Foreskin melanocyte (primary cell): ENCODE measurements at places on chromosomes 7 and 10.

GRCh38 chr10:98349508-98349922 is 65.5 kb downstream of the PYROXD2 start:
- no peak for DNase-seq

GRCh38 chr7:83410989-83411591 is 237.8 kb downstream of the SEMA3E start:
- DNase-seq, result peak; percentile 31

DNA sequence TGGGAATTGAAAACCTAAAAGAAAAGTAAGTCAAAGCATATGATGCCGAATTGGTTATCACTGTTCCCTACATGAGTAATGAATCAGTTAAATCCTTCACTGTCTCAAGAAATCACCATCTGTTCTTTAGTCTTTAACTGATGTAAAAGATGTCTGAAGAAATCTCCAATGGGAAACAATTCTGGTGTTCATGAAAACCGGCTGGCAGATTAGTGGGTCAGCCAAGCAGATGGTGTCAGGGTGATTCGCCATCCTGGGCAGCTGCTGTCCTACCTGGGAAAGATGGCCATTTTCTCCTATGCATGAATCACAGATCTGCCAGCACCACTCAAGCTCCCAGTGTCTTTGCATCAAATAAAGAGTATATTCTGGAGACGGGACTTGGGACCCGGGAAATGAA is 925.2 kb upstream of the GHITM start:
- DNase-seq, result no peak

DNA sequence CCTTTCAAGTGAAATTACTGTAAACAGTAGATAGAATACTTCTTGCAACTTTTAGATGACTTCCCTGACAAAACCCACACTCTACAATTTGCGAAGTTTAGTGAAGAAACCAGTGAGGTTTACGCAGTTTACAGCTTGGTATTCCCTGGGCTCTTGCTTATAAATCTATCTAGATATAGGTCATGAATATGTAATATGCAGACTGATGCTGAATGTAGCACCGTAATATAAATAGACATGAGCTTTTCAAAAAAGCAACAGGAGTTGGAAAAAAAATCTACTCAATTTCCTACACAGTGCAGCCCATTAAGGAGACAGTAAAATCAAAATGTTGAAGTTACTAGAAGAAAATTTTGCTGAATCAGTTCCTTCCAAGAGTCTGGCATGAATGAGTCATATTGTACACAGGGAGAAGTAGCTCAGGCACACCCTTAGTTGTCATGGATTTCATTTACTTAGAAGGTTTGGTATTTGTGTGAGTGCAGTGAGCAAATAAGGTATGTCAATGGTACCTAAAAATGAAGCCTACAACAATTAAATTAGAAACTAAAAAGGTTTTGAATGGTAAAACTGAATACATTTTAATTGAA is 67.7 kb upstream of the NEUROD6 start:
- DNase-seq, result peak; percentile 13

DNA sequence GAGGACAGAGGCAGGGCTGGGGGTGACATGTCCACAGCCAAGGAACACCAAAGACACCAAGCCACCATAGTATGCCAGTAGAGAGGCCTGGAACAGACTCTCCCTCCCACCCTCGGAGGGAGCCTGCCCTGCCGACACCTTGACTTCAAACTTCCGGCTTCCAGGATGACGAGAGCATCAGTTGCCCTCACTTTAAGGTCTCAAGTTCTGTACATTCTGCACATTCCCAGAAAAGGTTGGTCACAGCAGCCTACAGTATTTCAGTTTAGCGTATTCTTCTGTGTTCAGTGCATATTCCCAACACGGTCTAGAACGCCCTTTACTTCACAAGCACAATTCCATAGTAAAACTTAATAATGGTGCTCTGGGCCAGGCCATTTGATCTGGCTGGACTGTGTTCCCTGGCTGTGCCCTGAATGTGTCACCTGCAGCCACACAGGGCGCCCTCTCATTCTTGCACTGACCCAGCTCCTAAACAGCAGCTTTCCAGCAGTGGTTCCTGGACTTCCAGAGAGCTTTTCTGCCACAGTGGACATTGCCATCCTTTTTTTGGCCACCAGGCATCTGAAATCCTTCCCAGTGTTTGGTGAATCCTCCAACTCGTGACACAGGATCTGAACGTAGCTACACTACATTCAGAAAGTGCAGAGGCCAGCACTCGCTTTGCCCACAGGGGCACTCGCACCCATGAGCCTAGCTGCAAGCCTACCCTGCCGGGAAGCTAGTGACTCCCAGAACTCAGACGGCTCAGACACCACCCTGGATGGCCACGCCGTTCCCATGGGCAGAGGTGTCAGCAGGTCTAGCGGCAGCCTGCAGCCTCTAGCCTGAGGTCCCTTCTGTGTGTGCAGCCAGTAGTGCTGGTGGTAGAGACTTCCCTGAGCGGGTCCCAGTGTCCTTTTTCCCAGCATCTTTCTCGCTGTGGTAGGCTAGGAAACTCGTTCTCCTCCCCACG is 36.4 kb upstream of the INSIG1 start:
- DNase-seq, result no peak

- peak; percentile 24 for DNase-seq
These were observed 872.4 kb downstream of the LRMDA start for GRCh38 chr10:76303682-76304316.

- no peak for DNase-seq
These were observed 9.1 kb upstream of the EIF4H start for GRCh38 chr7:74164985-74165456.

- no peak for DNase-seq
These were observed 13.9 kb downstream of the TRPV5 start for GRCh38 chr7:142919656-142920055.

DNA sequence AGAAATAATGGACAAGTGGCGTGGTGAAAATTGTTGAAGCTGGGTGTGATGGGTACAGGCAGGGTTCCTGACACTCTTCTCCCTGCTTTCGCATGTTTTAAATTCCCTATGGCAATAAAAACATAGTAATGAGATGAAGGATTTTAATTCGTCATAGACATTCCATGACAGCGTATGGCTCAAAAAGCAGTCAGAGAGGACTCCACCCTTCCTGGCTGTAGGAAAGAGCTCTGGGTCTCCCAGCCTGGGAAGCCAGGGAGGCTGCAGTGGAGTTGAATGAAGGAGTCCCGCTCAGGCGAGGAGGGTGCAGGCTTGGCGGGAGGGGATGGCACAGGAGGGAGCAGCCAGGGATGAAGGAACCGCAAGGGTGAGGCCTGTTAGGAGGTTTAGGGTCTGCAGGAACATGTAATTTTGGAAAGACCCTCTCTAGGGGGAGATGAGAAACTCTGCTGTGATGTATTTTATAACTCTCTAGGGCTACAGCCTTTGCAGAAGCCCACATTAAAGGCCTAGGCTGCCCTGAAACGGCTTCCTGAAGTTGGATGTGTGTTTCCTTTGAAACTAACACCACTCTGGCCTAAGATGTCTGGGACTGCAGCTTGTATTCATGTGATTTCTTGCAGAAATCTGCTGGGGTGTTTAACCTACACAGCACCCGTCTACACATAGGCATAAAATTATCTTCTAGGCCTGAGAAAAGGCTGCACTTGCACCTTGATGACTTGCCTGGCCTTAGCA is 7.6 kb upstream of the LARP4B start:
- no peak for DNase-seq

DNA sequence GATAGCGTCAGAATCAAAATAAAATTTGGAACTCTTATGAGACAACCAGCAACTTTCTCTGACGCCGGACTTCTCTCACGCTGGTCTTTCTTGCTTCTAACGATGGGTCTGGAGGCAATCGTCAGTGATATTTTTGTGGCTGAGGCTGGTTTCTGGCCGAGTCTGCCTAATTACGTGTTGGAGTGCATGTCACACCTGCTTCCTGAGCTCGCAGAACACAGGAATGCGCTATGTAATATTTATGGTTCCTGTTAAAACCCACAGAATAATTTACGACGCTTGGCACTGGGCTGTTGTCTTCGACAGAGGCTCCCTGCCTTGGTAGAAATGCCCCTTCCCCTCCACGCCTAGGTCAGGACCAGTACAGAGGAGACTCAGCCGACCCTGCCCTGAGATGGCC is 64.9 kb downstream of the NPTX2 start:
- no peak for DNase-seq

DNA sequence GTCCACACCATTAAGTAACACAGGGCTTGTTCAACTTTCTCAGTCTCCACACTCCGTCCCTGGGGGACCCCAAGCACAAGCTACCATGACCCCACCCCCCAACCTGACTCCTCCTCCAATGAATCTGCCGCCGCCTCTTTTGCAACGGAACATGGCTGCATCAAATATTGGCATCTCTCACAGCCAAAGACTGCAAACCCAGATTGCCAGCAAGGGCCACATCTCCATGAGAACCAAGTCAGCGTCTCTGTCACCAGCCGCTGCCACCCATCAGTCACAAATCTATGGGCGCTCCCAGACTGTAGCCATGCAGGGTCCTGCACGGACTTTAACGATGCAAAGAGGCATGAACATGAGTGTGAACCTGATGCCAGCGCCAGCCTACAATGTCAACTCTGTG is 81.1 kb upstream of the SAMD8 start:
- no peak for DNase-seq

DNA sequence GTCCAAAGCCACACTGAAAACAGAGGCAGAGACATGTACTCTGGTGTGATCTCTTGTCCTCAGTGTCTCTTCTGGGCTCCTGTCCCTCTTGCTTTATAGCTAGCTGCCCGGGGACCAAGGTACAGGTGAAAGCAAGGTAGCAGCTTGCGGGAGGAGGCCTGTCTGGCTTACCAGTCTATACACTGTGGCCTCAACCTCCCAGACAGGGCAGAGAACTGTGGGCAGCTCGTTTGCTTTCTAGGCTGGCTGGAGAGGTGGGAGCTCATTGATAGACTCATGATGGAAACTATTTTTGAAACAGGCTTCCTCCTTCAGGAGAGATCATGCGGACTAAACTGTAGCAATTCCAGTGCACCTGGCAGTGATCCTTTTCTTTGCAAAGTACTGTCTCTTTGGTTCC is 4.6 kb downstream of the CYREN start:
- DNase-seq, result no peak

DNA sequence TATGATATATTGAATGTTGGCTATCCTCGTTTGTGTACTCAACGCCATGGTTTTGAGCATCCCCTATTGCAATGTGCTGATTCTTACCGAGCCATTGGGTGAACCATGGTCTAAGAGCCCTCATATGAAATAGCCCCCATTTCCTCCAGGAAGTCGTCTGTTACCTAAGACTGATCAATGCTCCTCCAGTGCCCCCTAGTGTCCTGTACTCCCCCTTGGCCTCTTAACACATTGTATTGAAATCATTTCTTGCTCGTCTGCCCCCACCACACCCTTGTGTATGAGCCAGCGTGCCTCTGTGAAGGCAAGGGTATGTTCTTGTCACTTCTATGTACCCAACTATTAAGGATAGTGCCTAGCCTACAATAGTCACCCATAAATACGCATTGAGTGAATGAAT is 11.2 kb upstream of the SLC35B4 start:
- DNase-seq, result peak; percentile 49
